SK-N-DZ (cell line): ENCODE measurements at places on chromosomes 2 and 18.
A peak's percentile ranks its signal among the peaks of the same experiment; 100 is the strongest.

DNA sequence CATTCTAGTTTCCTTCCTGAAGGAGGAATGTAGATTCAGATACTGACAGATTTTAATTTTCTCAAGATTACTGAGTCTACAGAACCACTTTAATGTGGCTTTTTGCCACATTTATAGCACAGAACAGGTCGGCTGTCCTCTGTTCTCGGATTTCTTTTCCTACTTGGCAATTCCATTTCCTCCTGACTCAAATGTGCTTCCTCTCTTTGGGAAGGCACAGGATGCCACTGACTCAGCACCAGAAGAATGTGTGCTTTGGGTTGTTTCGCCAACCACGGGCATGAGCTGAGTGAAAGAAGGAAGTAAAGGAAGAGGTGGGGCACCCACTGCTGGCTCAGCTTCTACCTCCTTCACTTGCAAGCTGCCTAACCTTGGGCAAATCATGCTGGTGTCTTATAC is 970.6 kb upstream of the ACVR2A start:
- no peak for DNase-seq

- no peak for DNase-seq
Observed at GRCh38 chr2:167581961-167582574, 665.3 kb downstream of the STK39 start.

DNA sequence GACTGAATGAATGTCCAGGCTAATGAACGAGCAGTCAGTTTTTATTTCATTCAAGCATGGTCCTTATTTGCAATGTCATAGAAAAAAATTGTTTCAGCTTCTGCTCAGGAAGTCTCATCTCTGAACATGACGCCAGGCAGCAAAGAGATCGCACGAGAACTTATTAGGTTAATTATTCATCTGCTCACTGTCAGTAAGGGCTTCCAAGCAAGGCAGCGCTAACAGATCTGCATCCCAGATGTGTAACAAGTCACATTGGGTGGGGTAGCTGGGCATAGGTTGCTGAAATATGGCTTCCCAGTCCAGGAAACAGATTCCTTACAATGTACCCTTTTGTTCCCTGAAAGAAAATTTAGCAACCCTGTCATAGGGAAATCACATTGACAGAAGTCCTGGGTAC is 63.5 kb downstream of the ANKRD44 start:
- peak; percentile 58 for DNase-seq

DNA sequence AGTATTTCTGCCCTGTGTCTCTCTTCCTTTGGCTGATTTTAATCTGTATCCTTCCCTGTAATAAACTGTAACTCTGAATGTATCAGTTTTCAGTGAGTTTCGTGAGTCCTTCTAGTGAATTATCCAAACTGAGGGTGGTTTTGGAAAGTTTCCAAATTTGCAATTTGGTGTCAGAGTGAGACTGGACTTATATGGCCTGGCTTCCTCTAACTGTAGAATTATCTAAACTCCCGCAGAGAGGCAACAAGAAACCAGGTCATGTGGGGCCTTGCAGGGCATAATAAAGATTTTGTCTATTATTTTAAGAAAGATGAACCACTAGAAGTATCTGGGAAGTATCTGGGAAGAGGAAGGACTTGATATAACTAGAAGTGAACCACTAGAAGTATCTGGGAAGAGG is 95.3 kb upstream of the RNF152 start:
- no peak for DNase-seq

DNA sequence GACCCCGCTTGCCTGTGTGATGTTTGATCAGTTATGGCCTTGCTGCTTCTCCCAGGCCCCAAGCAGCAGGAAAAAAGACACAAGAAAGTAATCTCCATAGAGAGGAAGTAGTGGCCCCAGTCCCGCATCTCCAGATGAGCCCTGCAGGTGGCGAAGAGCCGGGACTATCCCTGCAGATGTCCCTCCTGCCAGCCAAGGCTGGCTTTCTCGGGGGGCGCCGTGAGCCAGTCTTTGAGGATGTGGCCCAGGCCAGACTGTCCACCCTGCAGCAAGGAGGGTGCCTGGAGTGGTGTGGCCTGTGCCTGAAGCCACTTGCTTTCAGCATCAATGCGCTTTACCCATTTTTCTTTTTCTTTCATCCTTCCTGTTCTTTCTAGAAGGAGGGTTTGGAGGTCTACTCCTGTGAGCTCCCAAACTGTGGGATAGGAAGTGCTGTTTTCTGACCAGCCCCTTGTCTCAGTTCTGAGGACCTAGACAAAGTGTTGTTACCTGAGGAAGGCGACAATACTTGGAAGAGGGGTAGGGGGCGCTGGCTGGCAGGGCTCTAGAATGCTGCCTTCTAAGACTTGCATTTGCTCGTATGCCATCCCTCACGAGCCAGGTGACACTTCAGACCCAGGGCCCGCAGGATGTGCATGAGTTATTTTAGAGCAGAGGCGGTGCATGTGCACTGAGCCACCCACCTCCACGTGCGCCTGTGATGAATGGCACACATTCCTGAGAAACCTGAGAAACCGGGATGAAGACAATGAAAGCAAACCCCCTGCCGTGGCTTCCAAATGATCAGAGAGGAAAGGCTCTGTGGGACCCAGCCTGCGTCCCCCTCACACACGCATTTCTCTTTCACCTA is 255.8 kb downstream of the FBXO15 start:
- DNase-seq: no peak

- DNase-seq: no peak
Observed at GRCh38 chr2:105834931-105835330, 90.2 kb downstream of the NCK2 start.

GRCh38 chr2:3257826-3258225 is 119.8 kb downstream of the EIPR1 start:
- no peak for DNase-seq
